ENCODE measurements at places on chromosomes 12 and 14.

DNA sequence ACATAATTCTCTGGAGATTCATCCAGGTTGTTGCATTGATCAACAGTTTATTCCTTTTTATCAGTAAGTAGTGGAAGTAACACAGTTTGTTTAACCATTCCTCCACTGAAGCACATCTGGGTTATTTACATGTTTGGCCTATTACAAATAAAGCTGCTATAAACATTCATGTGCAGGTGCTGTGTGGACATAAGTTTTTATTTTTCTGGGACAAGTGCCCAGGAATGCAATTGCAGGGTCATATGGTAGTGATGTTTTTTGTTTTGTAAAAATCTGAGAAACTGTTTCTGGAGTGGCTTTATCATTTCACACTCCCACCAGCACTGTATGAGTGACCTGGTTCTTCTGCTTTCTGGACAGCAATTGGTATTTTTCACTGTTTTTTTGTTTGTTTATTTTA lies 505.4 kb downstream of the CCER1 start:
- DNase-seq, result no peak

DNA sequence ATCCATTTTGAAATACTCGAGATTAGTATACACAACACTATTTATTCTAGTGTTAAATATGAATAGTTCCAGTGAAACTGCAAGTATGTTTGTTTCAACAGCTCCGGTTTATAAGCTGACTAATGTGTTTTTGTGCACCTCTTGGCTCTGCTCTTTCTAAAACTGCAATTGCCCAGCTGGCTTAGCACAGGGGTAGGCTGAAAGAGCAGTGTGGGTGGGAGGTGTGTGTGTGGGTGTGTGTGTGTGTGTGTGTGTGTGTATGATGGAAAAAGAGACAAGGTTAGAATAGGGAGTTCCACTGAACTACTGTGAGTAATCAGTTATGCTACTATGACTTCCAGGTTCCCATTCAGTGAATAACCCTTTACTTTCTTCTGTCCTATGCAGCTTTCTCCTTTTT lies 37.8 kb upstream of the DDHD1 start:
- no peak for DNase-seq

DNA sequence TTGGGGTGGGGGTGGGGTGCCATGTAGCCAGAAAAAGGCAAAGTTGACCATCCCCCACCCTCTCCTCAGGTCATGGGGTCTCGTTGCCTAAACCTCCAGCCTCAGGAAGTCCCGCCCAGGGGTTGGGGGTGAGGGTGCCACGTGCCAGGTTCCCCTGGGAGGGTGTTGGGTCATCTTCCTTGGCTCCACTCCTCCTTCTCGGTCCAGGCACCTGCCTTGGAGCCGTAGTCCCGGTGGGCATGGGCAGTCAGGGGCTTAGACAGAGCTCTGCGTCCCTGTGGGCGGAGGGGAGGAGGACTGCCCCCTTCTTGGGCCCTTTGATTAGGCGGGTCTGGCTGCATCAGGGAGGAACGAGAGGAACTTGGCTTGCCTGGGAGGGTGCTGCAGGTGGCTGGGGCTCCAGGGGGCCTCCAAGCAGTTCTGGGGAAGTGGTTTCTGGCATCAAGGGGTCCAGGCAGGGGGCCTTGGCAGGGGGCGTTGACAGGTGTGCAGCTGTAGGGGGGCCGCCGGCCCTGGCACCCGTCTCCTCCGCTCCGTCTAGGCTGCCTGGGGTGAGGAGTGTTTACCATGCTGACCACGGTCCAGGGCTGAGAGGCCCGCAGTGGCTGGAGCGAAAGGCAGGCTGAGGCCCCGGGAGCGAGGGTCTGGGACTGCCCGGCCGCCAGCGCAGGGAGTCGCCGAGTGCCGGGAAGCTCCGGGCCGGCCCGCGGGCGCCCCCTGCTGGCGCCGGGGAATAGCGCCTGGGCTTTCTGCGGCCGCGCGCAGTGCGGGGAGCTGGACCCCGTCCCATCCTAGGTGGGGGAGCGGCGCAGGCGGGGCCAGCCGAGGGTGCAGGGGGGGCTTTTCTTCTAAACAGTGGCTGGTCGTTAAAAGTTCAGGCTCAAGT lies 7.9 kb downstream of the SETD1B start:
- DNase-seq, result peak; percentile 84

GRCh38 chr14:59155886-59156285 lies 32.6 kb upstream of the DAAM1 start:
- DNase-seq, result no peak

DNA sequence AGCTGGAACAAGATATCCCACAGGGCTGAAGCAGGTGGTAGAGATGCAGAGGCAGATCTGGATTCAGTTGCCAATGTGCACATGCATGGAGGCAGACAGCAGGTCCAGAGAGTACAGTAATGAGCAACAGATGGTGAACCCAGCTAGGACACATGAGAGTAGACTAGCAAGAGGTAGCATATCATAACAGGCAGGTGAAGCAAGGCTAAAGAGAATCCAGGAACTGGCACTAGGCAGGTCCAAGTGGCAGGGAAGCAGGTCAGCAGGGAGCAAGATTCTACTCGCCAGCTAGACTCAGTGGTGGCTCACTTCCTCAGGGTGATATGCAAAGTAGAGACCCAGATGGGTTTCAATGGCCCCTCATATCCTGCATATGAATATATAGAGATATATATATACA lies 15.3 kb upstream of the MYF6 start:
- no peak for DNase-seq

GRCh38 chr12:31928246-31929026 lies 30.8 kb upstream of the RESF1 start:
- peak; percentile 67 for DNase-seq

DNA sequence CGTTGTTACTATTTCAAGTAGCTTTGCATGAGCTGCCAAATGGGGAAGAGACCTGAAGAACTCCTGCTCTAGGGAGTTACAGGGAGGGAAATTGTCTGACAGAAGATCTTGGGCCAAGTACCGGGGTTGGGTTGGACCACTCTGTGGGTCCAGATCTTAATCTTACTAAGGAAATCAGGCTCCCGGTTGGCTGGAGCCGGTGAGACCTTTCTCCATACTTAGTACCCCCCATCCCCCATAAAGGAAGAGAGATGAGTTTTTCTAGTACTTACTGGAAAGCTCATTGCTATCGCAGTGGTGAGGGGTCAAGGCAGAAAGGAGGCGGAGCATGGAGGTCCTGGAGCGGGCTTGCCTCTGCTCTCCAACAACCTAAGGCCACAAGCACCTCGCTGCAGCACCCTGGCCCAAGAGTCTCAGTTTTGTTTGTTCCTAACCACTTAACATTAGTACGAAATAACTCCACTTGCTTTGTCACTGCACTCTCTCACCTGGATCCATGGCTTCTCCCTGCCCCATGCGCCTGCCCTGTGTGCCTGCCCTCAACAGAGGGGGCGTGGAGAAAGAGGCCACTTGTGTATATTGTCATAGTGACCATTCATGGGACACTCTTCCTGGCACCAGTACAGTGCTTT lies 6.8 kb upstream of the UNC119B start:
- DNase-seq, result no peak

- no peak for DNase-seq
Measured at GRCh38 chr12:90292183-90292582, 583.5 kb upstream of the ATP2B1 start.

- DNase-seq, result peak; percentile 71
Measured at GRCh38 chr14:100640471-100641273, 53.5 kb upstream of the BEGAIN start.

GRCh38 chr12:105820429-105821125 lies 318.2 kb downstream of the NUAK1 start:
- DNase-seq, result no peak

GRCh38 chr12:131824450-131824849 lies 3.7 kb upstream of the MMP17 start:
- no peak for DNase-seq

DNA sequence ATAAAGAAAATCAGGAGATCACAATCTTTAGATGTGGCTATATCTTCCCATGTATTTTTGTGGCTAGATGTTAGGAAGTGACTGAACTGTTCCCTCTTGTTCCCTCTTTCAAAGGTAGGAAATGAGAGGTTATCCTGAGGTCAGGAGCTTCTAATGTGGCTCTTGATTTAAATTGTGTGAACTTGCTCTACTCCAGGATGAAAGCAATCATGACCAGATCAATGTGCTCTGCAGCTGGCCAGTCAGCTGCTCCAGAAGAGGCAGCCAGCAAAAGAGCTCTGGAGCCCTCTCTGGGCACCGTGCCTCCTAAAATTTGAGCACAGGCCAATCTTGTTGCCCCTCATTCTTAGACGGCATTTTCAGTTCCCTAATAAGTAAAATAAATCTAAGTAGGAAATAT lies 32.0 kb downstream of the CDK17 start:
- no peak for DNase-seq

- DNase-seq, result no peak
Measured at GRCh38 chr12:67671419-67671818, 22.9 kb downstream of the DYRK2 start.

DNA sequence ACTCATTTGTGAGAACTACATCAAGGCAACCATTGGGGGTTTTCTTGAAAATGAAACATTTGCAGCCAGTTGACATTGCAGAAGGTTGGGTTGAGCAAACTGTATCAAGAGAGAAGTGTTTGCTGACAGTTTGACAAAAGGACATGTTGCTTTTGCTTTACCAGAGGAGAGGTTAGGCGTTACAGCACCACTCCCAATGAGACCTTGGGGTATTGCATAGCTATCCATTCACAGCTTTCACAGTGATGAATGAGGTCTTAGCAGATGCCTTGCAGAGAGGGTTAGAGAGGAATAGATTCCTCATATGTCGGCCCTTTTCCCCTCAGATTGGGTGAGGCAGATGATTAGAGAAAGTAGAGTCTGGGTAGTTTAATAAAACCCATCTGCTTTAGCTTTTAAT lies 988.9 kb upstream of the FLRT2 start:
- DNase-seq, result no peak

GRCh38 chr14:75533791-75534555 lies 11.7 kb downstream of the BATF start:
- no peak for DNase-seq

DNA sequence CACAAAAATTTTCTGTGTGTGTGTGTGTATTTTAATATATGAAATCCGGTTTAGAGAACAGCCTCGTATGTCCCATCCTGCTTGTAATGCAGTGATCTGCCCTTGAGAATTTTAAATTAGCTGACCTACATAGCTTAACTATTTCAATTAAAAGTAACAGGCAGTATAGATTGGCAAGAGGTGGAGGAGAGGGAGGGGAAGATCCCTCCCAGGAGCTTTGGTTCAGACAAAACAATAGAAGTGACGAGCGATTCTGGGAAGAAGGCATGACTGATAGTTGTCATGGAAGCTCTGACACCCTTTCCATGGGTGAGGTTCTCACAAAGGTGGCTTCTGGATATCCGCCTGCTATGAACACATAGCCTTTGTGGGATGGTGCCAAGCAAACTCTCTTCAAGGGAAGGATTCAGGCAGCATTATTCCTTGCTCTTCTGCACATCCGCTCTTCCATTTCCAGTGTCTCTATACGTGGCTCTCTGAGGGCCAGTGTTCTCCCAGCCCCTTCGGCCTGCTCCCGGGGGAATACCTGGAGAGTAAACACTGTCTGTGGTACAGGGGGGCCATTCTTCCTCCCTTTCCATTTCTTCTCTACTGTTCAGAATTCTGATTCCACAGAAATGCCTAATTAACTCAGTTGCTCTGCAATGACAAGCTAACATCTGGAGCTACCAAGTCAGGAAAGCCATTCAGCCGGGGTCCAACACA lies 182.0 kb downstream of the CACNA1C start:
- no peak for DNase-seq

- DNase-seq, result no peak
Measured at GRCh38 chr12:29640589-29641345, 143.0 kb downstream of the TMTC1 start.

DNA sequence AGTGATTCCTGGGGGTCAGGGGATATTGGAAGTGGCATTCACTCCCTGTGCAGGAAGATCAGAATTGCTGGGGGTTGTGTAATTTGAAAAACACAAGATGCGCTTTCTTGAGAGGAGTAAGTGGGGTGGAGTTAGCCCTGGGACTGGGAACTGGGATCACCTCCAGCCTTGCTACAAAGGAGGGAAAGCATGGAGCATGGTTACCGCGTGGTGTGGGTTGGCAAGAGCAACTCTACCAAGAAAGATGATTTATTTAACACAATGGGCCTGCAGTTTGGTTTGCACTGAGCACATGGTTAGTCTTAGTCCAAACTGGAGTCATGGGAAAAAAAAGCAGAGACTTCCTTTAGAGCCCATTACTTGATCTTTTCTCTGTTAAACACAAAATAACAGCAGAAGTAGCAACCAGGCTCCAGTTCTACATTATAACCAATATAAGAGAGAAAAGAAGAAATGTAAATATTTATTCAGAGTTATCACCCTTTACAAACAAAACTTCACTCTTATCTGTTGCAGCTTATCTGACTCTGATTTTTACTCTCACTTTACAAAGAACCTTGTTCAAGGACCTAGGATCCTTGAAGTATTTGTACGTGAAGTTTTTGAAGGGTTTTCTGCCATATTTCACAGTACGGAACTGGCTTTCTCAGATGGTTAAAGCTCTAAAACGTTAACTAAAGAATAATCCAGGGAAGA lies 2.1 kb upstream of the NIN start:
- no peak for DNase-seq

GRCh38 chr12:3671330-3672112 lies 81.4 kb downstream of the CRACR2A start:
- DNase-seq, result no peak

- DNase-seq, result no peak
Measured at GRCh38 chr14:102759456-102760187, 17.6 kb upstream of the TRAF3 start.

DNA sequence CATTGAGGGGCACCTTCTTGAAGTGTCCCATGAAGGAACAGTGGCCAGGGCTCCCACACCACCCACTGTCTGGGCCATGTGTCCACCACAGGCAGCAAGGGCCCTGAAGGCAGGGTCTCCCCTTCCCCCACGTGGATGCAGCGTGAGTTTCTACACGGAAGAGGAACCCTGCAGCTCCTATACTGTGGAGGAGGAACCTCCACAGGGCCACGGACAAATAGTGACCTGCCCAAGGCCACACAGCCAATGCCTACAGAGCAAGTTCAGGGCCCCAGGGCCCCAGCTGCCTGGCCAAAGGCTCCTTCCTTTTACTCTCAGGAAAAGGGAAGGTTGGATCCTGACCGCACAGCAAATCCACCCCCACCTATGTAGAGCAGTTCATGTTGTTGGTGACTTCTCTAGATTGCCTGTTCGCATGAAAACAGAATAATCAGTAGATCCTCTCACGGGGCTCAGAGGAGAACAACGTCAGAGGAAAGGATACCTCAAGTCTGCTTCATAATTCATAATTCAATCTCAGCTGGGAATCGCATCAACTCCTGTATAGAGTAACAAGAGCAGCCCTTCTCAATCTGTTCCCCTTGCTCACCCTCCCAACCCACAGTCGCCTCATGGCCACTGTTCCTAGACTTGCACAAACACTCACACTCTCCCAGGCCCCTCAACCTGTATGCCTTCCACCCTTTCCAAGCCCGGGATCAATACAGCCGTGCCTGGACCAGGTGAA lies 11.1 kb upstream of the KRT73 start:
- no peak for DNase-seq

- no peak for DNase-seq
Measured at GRCh38 chr12:70919597-70920035, 922 bp downstream of the PTPRR start.

GRCh38 chr14:99624971-99625370 lies 20.0 kb upstream of the HHIPL1 start:
- DNase-seq, result no peak

GRCh38 chr12:95238150-95238549 lies 20.5 kb downstream of the VEZT start:
- no peak for DNase-seq
